Stimulated activated CD4-positive, alpha-beta T cell treated with anti-CD3 and anti-CD28 coated beads, Interleukin-15, amount 100 ng/mL, for 1 hour (primary cell): ENCODE measurements at places on chromosomes 16 and 17.

DNA sequence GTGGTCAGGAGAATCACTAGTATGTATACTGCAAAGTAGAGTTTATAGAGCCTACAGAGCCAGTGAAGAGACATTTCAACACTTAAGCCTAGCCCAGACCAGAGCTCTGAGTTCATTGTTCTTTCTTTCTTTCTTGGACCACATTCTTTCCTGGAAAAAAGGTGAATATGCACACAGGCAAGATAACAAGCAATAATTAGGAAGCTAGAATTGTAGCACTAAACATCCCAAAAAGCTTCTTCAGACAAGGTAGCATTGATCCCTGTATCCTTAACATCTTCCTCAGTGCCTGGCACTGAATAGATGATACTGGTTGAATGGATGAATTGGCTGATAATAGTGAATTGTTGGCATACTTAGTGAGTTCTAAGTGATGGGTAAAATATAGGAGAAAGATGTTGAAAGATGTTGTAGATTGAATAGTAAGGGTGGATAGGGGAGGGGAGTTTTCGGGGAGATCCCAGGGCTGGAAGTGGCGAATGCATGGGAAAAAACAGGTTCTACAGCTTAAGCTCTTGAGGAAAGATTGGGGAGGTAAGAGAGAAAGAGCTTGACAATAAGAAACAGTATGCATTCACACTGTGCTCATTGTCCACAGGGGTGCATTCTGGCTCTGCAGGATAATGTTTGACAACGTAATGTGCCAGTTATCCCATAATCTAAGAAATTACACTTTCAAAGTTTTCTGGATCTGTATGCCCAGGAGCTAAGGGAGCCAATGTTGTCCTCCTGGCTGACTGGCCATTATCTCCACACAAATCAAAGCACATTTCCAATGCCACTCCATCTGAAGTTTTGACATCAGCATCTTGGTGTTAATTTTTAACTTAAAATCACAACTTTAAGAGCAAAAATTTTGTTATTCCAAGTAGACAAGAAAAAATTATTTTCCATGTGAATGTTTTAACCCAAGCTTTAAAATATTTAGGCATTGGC is 35.6 kb downstream of the TUBD1 start:
- DNase-seq = no peak

- no peak for DNase-seq
Measured at GRCh38 chr17:38960402-38960801, 6.8 kb downstream of the FBXO47 start.

- DNase-seq = no peak
Measured at GRCh38 chr17:60579090-60579489, 20.9 kb upstream of the PPM1D start.

- no peak for DNase-seq
Measured at GRCh38 chr16:79599837-79600637, 500 bp downstream of the MAF start.

- DNase-seq = no peak
Measured at GRCh38 chr16:12011565-12011964, 35.0 kb downstream of the SNX29 start.

DNA sequence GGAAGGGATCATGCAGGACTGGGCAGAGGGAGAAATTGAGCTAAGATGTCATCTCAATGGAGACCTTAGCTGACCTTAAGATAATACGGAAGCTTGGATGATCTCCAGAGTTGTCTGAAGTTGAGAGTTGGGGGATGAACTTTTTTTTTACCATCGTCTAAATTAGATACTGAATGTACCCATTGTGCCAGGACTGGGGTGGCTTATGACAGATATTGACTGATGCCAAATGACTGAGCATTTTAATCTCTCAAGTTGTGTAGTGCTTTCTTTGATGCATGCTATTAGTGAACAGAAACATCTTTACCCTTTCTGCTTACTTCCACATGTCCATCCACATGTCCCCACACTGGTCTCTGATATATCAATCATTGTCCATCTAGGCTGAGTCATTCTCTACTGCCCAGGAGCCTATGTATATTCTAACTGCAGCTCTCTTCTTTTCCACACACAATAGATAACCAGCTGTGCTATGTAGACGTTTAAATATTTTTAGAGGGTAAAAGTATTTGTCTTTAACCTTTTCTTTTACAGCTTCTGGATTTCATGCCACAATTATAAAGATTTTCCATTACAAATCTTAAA is 60.2 kb upstream of the ZKSCAN2 start:
- no peak for DNase-seq

DNA sequence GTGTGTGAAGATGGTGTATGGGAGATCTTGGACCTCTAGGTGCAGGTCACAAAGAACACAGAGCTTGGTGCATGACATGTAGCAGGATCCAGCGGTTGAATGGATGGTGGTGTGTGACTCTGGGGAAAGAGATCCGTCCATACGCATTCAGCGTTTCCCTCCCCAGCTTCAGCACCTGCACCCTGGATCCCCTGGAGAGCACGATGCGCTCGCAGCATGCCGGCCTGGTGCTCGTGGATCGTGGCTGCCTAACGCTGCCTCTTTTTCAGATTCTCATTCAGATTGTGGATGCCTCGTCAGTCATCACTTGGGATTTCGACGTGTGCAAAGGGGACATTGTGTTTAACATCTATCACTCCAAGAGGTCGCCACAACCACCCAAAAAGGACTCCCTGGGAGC is 70.9 kb downstream of the SEC14L1 start:
- DNase-seq = no peak

DNA sequence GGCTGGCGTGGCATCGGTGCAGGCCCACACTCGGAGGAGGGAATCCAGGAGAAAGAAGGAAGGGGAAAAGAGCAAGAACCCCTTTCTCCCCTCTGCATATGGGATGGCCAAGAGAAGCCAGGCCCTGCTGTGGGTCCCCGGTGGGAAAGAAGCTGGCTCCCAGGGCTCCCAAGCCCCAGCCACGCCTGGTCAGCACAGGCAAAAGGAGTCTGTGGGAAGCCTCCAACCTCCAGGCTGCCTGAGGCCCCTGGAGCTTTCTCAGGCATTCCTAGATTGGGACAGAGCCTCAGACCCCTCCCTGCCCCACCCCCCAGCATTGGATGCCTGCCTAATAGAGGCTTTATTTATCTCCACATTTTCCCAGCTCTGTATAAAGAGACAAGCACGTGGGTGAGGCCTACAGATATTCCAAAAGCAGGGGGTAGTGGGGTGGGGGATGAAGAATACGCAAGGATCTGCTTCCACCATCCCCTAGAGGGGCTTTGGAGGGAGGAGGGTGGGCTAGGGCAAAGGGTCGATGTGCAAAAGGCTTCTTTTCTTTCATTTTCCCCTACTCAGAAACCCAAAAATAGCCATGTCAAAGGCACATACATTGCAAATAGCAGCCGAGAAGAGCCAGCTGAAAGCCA is 56.4 kb downstream of the MPRIP start:
- no peak for DNase-seq

DNA sequence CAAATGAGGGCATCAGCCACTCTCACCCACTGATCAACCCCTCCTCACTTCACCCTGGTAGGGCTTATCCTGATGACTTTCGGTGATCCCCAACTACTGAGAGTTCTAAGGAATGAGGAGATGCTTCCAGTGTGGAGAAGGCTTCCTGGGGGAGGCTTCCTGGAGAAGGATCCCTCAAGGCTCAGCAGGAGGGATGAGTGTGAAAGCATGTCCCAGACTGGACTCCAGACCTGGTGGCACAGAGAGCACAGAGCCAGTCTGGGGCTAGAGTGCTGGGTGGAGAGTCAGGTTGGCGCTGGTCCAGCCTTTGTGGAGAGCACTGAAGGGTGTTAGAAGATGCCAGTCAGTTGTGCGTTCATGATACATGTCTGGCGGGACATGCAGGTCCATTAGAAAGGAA is 53.7 kb downstream of the PLD6 start:
- no peak for DNase-seq

DNA sequence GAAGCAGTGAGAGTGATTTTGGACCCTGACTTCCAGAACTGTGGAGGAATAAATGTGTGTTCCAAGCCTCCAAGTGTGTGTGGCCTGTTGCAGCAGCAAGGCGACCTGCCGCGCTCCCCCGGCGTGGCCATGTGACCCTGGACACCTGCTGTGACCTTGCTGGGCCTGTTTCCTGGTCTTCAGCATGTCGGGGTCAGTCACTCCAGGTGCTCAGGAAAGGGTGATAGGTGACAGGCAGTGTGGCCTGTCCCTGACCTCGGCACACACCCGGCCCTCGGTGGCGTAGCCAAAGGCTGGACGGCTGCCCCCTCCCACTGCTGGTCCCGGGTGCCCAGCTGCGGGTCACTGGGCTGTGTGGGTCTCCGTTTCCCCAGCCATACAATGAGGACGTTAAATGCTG is 31.8 kb upstream of the ZNF469 start:
- no peak for DNase-seq

DNA sequence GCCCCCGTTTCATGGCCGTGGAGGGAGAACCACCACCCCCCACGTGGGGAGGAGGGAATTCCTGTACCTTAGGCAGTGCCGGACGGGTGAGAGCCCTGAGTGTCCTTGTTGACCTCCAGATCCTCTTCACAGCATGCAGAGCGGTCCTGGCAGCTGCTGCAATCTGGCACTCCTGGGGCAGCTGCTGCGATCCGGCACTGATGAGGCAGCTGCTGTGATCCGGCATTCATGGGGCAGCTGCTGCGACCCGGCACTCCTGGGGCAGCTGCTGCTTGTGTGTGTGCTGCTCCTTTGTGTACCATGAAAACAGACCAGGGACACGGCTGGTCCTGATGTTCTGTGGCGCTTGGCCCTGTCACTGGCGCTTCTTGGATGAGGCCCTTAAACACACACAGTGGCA is 12.8 kb downstream of the ZNF778 start:
- no peak for DNase-seq

- DNase-seq = no peak
Measured at GRCh38 chr16:57632568-57632967, 4.1 kb downstream of the ADGRG1 start.

- DNase-seq = no peak
Measured at GRCh38 chr16:6190776-6191175, 1093.2 kb upstream of the EEF2KMT start.

- no peak for DNase-seq
Measured at GRCh38 chr16:16928532-16929109, 542.1 kb downstream of the XYLT1 start.

DNA sequence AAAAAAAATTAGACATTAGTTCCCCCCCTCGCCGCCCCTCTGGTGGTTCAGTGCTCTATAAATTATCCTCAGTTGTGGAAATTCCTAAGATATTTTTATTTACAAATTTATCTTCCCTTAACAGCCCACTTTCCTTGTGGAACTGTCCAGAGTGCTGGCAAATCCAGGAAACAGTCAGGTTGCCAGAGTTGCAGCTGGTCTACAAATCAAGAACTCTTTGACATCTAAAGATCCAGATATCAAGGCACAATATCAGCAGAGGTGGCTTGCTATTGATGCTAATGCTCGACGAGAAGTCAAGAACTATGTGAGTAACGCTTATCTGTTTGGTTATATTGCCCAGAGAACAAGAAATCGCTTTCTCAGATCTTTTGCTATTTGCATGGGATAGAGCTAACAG is 2.9 kb downstream of the KPNB1 start:
- no peak for DNase-seq

DNA sequence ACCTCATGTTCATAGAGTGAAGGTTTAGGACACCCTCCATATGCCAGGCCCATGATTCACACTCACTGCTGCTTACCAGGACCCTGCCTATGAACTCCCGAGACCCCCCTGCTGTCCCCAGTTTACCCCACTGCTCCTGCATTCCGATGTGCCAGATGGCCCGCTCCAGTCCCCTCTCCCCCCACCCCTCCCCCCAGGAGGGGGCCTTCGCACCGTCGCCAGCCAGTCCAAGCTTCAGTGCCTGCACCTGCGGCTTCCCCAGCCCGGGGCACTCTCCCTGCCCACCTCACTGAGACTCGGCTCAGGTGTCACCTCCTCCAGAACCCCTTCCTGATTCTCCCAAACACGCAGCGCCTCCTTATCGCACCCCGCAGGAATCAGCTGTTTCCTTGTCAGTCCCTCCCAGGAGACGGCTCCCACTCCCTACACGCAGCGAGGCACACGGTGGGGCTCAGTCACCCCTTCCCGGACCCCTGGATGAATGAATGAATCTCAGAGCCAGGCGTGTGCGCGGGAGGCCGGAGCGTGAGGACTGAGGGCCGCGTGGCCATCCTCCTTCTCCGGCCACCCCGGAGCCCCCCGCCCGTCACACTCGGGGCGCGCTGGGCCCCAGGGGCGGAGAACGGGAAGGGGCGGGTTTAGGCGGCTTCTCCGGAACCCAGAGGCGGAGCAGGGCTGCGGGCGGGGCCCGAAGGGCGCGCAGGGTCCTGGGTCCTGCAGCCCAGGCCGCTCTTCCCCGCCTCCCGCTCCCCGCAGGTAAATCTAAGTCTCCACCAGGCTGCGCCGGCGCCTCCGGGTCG is 1.6 kb downstream of the MYO1C start:
- peak; percentile 36 for DNase-seq

GRCh38 chr17:5775098-5775497 is 190.8 kb upstream of the NLRP1 start:
- no peak for DNase-seq

DNA sequence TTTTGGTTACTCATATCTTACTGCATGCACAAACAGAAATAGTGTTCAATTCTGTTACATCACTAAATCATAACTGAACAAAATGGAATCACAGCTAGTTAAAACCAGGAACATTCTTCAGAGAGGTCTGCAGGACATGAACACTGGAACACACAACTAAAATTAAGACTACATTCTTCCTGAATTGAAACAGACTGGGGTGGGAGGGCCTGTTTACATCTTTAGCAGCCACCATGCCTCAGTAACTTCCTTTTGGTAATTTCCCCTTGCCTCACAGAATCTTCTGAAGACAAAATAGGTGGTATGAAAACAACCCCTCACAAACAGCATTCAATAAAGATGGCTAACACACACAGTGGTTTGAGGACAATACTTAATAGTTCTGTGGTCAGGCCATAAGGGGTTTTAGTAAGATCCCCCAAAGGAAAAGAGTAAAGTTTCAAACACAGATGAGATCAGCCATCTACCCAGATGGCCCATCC is 6.5 kb downstream of the MARF1 start:
- no peak for DNase-seq

DNA sequence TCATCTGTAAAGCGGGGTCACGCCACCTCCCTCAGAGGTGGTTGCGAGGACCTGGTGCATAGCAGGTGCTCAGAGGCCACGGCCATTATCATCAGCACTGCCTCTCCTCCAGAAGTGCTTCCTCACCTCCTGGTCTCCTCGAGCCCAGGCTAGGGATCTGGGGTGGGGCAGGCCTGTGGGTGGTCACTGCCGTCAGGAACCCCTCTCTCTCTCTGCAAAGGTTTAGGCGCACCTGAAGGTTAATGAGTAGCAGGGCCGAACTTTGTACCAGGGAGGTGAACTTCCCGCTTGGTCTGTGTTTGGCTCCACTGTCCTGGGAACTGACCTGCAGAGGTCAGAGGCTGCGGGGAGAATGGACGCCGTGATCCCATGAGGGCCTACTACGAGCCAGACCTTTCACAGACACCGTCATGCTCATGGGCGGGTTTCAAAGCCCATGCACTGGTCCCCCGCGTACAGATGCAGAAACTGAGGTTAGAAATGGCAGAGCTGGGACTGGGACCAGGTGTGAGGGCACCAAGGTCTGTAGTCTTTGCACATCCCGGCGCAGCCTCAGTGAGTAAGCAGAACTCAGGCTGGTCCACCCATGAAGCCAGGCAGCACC is 13.8 kb downstream of the JUP start:
- no peak for DNase-seq

GRCh38 chr16:50603206-50604064 is 55.2 kb downstream of the NKD1 start:
- no peak for DNase-seq
